T-helper 9 cell (primary cell): ENCODE measurements at places on chromosomes 3 and 15.

DNA sequence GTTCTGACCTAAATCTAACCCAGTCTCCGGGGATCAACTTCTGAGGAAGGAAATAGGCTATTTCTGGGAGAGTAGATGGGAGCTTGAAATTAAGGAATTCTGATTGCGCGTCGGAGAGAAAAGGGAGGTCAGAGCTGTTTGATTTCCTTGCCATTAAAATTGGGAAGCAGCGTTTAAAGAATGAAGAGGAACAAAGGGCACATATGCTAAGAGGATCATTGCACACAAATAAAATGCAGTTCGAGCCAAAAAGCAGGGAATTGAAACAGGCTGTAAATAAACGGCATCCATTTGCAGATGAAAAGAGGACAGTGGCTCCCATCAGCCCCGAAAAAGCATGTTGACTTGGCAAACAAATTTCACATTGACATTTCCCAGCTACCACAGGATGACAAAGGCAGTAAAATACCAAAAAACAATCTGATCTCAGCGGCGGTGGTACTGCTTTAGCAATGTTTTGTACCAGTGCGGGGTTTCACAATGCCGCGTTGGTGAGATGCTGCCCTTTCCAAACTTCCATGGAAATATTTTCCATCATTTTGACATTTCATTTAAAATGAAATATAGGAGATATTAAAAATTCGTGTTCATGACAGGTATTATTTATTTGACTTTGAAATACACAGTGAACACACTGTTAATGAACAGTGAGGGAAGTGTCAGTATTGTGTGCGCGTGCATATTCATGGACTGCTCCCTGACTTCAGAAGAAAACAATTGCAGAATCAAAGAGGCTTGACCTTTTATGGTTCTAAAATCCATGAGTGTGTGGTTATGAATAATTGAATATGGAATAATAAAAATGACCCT, 108.8 kb downstream of the SQOR start:
- no peak for DNase-seq

- DNase-seq: no peak
These were observed at the start of gene SLC51A for GRCh38 chr3:196216089-196216564. TSS of gene SLC51A (plus strand) at chr3:196216534. CDS start at chr3:196216713, 179 bp downstream.

- DNase-seq: no peak
These were observed 188.3 kb downstream of the IL5RA start for GRCh38 chr3:2921903-2922302.

GRCh38 chr3:103601666-103602065, 1166.9 kb downstream of the ZPLD1 start:
- no peak for DNase-seq

GRCh38 chr3:135017003-135017893, 222.2 kb downstream of the EPHB1 start:
- no peak for DNase-seq

- DNase-seq: no peak
These were observed 175.2 kb downstream of the TP63 start for GRCh38 chr3:189806171-189806951.

DNA sequence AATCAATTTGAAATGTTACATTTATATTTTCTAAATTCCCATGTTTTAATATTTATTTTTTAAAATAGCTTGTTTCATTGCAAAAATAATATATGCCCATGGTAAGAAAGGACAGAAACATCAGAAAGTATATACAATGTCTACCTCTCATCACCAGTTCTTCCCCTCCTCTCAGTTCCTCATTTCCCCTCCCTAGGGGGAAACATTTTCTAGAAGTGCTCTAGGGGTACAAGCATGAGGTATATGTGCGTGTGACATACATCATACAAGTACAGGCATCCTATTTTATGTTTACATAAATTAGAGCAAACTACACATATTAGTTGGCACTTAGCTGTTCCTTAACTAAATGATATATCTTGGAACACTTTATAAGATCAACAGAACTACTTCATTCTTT, 189.3 kb upstream of the VEPH1 start:
- DNase-seq: no peak

- DNase-seq: no peak
These were observed 1137.0 kb downstream of the ROBO2 start for GRCh38 chr3:78176869-78177268.

DNA sequence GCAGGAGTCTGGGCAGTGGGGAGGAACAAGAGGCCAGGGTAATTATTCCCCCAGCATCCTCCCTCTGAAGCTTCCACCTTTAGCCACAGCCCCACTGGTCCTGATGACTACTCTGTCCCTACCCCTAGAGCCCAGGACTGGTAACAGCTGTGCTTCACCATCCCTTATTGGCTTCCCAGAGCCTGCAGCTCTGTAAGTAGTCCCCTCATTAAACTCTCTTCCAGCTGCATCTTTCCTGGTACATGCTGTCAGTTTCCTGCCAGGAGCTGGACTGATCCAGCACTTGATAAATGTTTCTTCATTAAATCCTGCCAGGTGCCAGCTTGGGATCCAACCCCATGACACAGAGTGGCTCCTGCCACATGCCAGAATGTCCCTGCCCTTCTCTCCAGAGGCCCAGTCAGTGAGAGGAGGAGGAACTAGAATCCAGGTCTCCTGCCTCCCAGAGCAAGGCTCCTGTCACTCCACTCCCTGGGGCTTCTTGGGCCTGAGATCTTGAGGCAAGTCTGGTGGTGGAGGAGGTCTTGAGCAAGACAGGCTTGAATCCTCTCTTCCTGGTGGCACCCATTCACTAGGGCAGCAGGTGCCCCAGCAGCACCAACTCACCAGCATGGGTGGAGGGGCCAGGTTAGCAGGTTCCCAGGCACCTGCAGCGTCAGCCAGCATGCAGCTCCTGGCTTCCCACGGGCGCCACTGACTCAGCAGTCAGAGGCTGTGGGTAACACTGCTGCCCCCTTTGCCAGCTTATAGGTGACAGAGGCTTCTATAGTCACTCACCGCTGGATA, 27.6 kb downstream of the FBXW12 start:
- no peak for DNase-seq

DNA sequence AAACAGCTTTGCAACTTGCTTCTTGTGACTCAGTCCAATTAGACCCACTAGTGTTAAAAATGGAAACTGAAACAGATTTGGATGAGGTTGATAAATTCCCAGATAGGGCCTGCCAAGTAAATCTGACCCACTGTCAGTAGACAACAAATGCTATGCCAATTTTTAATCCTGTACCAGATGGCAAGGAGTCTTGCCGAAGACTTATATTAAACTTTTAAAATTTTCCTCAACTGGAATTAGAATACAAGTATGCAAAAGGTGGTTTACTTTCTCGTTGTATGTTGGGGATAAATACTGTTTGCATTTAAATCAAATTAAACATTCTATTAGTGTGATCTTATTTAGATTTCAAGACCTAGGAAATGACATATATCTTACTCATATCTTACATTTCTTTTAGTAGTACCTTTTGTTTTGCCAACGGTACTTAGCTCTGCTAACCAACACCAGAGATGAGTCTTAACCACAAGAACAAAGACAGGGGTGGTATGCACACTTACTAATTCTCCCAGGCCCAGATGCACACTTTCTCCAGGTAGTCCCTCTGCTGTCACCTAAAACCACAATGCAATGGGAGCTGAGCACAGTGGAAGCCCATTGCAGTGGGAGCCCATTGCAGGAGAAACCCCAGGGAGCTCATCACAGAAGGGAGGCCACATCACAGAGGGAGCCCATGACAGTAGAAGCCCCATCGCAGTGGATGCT, 77.8 kb downstream of the WWTR1 start:
- no peak for DNase-seq

DNA sequence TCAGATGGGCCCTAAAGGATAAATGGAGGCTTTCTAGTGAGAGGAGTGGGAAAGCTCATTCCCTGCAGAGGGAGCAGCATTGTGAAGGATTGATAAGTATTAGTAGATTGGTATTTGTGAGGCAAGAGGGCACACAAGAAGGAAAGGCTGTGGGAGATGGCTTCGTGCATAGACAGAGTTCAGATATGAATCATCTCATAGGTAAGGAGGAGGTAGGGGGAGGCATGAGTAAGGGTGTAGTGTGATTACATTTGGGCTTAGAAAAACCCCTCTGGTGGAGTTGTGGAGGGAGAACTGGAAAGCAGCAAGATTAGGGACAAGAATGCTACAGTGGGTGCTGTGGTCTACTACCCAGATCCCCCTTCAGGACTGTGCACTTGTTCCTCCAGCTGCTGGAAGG, 29.6 kb downstream of the ONECUT1 start:
- DNase-seq: no peak

DNA sequence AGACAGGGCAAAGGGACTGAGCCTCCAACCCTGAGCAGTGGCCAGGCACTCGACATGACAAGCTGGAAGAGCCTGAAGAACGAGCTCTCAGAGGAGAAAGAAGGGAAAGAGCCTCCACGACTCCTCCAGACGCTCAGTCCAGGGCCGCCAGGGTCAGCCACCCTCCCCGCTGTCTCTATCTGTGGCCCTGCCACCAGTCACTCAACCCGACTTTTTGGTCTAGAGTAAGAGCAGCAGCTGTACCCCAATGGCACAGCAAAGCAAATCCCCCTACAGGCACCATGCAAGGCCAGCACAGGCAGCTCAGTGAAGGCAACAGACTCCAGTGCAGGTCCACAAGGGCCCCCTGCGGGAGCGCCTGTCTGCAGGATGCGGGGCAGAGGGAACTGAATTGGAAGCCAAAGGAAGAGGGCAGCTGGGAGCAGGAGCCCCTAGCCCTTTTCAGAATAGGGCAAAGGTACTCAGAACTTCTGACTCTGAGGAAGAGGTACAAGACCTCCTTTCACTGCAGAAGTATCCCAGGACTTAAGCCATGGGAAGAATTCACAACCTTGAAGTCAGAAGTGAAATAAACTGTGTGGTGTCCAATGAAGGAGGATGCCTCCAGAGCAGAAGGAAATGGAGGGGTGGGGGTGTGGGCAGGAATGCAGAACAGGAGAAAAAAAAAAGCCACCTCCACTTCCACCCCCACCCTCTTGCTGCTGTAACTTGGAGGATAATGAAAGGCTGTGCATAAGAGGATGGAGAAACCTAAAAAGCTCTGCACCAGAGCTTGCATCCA, 8.5 kb upstream of the GRAMD2A start:
- no peak for DNase-seq

DNA sequence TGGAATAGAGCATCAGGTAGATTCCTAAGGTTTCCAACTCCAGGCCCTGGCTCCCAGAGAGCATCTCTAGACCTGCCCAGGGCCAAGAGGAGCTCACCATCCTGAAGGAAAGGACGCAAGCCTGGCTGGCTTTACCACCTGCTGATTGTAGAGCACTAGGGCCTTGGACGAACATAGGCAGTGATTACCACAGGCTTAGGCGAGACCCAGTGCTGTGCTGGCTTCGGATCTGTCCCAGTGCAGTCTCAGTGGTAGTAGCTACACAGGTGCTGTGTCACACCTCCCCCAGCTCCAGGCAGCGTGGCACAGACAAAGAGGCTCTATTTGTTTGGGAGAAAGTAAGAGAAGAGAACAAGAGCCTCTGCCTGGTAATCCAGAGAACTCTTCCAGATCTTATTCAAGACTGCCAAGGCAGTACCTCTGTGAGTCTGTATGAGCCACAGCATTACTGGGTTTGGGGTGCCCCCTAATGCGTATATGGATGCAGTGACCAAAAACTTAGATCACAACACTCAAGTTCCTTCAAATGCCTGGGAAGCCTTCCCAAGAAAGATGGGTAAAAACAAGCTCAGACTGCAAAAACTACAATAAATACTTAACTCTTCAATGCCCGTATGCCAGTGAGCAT, 25.4 kb downstream of the ISG20 start:
- peak; percentile 34 for DNase-seq

DNA sequence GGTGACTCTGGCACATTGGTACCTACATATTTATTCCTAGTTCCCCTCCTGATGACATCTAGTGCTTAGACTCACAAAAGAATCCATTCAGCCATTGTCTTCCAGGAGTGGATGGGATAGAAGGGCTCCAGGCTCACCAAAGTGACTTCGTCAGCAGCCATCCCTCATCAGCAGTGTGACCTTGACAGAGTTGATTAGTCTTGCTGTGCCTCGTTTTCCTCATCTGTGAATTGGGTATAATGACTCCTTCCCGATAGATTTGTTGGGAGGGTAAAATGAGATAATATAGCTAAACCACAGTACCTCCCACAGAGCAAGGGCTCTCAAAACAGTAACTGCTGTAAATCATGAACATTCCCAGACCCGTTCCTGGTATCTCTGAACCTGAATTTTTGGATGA, 10.7 kb downstream of the ACAN start:
- DNase-seq: no peak

DNA sequence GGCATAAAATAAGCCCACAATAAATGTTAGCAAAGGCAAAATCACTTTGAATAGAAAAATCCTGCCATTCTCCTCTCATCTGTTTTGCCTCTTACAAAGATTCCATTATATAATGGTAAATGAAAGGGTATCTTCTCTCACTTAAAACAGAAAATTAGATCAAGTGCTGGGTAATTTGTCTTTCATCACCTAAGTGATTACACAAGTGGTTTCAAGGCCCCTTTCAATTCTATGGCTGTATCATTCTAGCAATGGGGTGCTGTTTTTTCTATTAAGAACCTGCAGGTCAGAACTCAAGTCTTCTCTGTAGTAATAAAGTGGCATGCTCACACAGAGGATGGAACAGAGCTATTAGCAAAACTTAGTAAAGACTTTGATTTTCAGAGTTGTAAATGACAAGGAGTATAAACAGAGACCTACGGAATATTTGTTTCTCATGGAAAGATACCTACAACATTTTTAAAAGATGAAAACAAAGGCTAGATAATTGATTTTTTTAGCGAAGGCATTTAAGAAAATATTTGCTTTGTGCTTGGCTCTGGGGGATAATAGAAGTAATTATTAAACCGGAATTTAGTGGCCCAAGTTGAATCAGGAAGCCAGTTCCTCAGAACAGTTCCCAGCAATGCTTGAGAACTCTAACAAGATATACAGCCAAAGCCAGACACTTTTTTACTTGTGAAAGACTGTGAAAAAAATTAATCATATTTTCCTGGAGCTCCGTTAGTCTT, 137.4 kb downstream of the CMSS1 start:
- DNase-seq: no peak

DNA sequence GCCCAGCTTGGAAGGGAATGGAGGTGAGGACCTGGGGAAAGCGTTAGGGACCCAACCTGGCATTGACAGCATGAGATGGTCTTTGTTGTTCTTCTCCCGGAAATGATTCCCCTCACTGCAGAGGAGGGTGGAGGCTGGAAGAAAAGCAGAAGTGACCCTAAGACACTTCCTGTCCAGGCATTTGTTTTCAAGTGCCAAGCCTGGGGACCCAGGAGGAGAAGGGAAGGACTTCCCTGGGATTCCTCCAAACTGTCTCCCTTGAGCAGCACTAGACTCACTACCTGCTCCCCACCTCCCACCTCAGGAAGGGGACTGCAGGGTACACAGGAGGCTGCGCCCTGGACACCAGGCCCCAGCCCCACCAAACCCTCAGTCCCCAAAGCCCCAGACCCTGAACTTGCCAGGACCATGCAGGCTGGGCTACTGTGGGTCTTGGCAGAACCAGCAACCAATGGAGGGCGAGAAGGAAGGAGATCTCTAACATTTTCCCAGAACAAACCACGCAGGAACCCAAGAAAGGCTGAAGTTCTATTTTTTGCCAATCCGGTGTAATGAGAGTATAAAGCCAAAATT, 9.8 kb upstream of the VIPR1 start:
- DNase-seq: no peak

DNA sequence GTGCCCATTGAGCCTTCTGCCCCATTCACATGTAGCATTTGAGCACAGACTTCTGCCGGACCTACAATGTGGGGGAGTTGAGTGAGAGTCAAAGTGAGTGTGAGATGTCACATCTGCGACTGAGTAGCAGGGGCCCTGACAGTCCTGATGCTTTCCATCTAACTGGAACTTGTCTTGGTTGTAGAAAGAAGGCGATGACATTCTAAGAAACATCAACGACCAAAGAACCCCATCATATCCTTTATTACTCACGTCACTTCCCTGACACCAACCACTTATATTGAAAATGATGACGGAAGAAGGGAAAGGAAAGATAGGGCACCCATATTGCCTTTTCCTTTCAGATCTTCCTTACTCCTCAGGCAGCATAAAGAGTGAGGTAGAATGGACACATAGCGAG, 30.5 kb downstream of the SMAD3 start:
- DNase-seq: no peak
